Stimulated activated CD4-positive, alpha-beta T cell treated with anti-CD3 and anti-CD28 coated beads, TNF-alpha, amount 100 ng/mL, for 24 hours (primary cell): ENCODE measurements at places on chromosomes 7 and 10.

- DNase-seq: no peak
Observed at GRCh38 chr7:39005036-39005435, 27.3 kb downstream of the POU6F2 start.

- peak; percentile 26 for DNase-seq
Observed at GRCh38 chr7:137903382-137904169, 56.8 kb upstream of the DGKI start.

- DNase-seq: no peak
Observed at GRCh38 chr10:88115407-88115806, 252.0 kb downstream of the PTEN start.

DNA sequence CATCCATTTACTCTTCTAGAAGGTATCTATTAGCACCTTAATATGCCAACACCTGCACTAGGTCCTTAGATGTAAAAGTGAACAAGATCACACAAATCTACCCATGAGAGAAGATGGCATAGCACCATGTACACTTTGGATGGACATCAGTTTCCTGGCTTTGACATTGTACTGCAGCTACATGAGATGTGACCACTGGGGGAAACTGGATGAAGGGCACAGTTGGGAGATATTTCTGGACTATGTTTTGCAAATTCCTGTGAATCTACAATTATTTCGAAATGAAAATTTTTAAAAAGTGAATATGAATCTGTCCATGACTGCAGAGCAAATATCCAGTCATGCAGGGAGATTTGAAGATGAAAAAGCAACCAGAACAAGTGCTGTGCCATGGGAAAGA lies 124.5 kb downstream of the PRKCQ start:
- DNase-seq: no peak

- no peak for DNase-seq
Observed at GRCh38 chr7:26101361-26102151, 50.4 kb upstream of the NFE2L3 start.

DNA sequence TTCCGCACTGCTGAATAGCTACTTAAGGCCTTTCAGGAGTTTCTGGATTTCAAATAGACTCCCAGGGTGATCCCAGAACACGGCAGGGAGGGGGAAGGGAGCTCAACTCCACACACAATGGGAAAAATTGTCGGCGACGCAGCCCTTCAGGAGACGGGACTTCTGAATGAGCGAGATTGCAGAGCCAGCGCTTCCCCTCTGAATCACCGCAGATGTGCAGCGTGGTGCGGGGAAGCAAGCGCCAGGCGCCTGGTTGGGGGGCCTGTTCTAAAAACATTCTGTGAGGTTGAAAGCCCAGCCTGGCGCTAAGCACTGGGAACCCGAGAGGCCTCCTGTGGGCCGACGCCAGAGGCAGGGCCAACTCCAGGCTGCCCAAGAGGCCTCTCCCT lies 163.3 kb downstream of the MAD1L1 start:
- DNase-seq: no peak

GRCh38 chr7:41203542-41203941 lies 499.3 kb downstream of the INHBA start:
- DNase-seq: no peak

DNA sequence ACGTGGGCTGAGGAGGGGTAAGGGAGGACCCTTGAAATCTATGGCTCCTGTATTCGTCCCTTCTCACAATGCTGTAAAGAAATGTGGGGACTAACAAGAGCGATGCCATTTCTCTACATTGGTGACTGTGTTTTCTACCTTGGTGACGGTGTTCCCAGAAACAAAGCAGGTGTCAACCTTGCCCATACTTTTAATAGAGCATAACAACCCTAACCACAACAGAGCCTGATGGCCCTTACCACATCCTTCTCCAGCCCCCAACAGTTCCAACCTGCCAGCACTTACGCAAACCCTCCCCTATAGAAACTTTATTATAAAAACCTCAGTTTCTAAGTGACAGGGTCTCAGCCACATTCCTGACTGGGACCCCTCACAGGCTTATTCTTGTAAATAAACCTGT lies 28.2 kb upstream of the ADCYAP1R1 start:
- no peak for DNase-seq

DNA sequence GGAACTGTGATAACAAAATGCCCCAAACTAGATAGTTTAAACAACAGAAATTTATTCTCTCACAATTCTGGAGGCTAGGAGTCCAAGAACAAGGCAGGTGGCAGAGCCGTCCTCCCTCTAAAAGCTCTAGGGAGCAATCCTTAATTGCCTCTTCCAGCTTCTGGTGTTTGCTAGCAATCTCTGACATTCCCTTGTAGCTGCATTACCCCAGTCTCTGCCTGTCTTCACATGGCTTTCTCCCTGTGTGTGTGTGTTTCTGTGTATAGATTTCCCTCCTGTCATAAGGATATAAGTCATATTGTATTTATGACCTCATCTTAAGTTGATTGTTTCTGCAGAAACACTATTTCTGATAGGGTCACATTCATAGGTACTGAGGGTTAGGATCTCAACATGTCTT lies 177.5 kb downstream of the WNT2 start:
- DNase-seq: no peak

DNA sequence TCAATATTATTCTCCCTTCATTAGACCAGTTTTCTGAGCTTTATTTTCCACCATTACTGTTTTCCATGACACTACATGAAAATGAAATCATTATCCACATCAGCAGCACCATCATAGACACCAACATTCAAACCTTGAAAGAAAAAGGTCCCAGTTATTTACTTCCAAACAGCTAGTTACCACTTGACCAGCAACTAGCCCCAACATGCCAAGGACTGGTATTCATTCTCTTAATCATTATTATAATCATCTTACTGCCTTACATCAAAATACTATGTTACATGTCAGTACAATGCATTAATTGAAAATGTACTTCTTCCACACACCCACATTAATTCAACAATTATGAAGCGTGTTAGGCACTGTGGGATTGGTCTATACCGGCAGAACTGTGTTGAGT lies 199.4 kb downstream of the TSPAN12 start:
- DNase-seq: no peak

- DNase-seq: no peak
Observed at GRCh38 chr7:126450269-126450671, 802.5 kb downstream of the GRM8 start.

DNA sequence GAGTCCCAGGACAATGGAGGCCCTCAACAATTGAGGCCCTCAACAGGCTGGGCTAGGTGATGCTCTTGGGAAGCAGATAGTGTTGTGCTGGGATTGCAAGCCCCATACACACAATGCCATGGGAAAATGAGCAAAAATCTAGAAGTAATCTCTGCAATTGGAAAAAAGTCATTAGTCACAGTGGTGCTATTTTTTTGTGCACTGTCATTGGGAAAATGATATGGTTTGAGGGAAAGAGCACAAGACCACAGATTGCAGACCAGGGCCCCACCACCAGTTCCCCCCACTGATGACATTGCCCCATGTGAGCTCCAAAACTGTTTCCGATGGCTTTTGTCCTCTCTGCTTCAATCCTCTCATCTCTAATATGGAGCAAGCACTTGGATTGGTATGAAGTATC lies 1.9 kb downstream of the KCTD7 start:
- no peak for DNase-seq

DNA sequence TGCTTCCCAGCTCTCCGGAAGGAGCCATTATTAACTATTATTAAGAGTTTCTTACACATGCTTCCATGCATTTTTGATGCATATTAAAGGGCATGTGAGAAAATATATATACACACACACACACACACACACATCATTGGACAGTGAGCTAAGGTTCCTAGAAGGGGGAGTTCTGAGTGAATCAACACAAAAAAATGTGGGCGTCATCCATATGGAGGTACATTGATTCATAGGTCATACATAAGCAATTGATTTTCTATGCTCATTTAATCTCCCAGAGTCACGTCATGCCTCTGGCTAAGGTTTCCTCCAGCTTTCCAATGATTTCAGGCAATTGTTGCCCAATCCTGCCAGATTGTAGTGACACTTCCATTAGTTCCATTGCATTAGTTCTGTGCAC lies 269.4 kb downstream of the DNAJB9 start:
- no peak for DNase-seq

- DNase-seq: no peak
Observed at GRCh38 chr10:95225136-95225535, 31.1 kb downstream of the ACSM6 start.

- no peak for DNase-seq
Observed at GRCh38 chr7:24959735-24960485, 20.1 kb downstream of the OSBPL3 start.
